Activated CD4-positive, alpha-beta T cell treated with anti-CD3 and anti-CD28 coated beads, Interleukin-2, amount 50 U/mL, for 24 hours (primary cell): ENCODE measurements at places on chromosomes 3 and 15.

GRCh38 chr3:172089250-172089649 lies 49.9 kb downstream of the FNDC3B start:
- no peak for DNase-seq

- no peak for DNase-seq
Observed at GRCh38 chr3:187550446-187550845, 119.7 kb downstream of the SST start.

DNA sequence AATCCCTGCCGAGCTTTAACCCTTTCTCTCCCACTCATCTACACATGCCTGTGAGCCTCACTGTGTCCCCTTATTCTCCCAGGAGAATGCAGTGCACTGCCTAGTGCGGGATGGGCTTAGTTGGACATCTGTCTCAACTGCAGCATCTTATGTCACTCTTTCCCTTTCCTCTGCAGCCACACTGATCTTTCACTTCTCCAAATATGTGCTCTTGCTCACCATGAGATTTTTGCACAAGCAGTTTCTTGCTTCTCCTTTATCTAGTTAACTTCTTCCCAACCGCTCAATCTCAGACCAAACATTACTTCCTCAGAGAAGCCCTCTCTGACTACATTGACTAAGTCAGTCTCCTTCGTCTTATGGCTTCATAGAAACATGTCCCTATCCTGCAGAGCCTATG lies 292.3 kb downstream of the KBTBD8 start:
- no peak for DNase-seq

DNA sequence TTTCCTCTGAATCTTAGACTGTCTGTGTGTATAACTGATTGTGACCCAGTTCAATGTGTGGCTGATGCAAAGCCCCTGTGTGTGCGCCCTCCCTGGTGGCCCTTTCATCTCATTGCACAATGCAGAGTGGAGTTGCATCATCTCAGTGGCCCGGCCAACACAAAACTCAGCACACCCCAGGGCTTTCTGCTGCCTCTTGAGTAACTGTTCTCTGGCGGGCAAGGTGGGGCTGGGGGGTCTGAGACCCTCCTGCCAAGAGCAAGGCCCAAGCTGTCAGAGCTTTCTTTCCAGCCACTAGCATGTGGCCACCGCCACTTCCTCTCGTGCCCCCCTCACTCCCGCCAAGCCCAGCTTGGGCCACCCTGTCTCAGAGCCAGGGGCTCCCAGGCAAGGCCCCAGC lies 80.7 kb upstream of the ALDH1L1 start:
- no peak for DNase-seq

GRCh38 chr3:62938583-62938982 lies 63.4 kb upstream of the CADPS start:
- DNase-seq: no peak

DNA sequence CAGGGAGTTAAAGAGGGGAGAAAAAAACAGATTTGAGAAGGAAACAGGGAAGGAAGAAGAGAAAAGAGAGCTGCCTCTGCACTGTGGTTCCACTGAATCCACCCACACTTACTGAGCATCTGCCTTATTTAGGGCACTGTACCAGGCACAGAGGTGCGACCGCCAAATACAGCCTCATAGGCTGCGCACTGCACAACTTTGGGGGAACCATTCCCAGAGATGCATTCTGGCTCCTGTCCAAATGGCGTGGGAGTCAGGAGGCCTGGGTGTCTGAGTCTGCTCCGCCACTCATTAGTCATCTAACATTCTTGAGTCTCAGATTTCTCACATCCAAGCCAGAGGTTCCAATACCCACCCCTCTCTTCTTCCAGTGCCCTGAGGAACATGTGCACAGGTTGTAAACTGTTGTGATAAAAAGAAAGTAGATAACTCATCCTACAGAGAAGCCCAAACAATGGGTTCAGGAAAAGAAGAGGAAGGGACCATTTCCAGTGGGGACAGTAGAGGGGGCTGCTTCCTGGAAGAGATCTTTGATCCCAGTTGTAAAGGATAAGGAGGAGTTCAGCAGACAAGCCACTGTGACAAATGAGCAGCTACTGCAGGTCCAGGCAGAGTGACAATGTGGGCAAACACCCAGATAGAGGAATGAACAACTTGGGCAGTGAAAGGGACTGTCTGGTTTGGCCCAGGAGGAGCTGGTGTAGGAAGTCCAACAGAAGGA lies 254.6 kb downstream of the UACA start:
- no peak for DNase-seq

GRCh38 chr15:73596174-73596573 lies 37.0 kb downstream of the NPTN start:
- no peak for DNase-seq
